NCI-H524 treated with DMSO at 0.1 percent for 48 hours (cell line): ENCODE measurements at places on chromosomes 1 and 21.

DNA sequence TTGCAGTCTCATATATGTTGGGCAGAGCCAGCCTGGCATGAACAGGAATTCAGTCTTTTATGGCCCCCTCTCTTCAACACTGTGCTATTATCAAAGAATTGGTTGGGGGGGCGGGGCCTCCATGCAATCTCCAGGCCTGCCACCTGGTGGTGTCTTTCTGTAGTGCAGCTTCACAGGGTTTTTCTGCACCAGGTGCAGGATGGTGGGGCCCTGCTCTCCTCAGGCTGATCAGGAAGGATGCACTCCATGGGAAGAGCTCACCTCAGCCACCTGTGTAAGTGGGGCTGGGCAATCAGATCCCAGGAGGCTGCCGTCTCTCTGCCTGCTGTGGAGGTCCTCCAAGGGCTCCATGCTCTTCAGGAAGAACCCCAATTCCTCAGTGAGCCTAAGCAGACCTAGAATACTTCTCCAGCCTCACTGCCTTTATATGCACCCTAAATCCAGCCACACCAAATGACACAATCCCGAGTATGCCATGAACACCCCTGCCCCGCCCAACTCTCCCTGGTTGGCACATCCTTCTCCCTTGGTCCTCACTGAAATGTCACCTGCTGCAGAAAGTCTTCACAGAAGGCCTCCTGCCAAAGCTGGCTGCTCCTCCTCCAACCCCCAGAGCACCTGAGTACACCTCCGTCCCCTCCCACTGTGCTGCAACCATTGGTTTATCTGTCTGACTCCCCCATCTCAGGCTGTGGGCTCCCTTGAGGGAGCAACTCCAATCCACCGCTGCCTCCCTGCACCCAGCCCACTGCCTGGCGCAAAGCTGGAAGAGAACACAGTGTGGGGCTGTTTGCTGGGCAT is 16.5 kb downstream of the STK40 start:
- DNase-seq: no peak

GRCh38 chr1:152107984-152108881 is 7.0 kb downstream of the TCHH start:
- DNase-seq: no peak

DNA sequence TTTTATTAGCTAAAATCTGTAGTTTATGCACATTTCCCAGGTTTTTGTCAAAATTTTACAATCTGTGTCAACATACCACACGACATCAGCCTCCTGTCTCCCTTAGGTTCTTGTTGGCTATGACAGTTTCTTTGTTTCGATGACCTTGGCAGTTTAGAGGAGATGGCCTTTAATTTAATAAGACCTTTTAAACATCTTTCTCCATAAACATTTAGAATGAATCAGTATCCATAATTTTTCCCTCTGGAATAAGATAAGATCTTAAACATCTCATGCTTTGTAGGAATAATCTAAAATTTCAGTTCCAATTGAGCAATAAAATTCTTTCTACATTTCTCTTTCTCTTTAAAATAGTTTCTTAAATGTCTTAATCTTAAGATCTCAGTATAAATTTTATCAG is 28.7 kb upstream of the DYRK1A start:
- no peak for DNase-seq

DNA sequence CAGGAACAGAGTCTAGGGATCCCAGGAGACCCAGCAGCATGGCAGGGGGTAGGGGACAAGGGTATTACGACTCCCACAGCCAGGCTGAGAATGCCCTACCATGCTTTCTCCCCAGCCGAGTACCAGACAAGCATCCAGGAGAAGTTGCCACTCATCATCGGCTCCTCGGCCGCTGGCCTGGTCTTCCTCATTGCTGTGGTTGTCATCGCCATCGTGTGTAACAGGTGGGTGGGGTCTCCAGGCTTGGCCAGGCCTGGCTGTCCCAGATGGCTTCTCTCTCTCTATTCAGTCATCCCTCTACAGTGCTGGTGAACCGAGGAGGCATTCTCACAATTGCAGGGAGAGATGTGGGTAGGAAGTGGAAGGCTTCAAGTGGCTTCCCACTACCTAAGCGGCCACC is 77.3 kb downstream of the LACTBL1 start:
- DNase-seq: no peak

- no peak for DNase-seq
These were observed 211.1 kb upstream of the C21orf91 start for GRCh38 chr21:18030248-18030647.

DNA sequence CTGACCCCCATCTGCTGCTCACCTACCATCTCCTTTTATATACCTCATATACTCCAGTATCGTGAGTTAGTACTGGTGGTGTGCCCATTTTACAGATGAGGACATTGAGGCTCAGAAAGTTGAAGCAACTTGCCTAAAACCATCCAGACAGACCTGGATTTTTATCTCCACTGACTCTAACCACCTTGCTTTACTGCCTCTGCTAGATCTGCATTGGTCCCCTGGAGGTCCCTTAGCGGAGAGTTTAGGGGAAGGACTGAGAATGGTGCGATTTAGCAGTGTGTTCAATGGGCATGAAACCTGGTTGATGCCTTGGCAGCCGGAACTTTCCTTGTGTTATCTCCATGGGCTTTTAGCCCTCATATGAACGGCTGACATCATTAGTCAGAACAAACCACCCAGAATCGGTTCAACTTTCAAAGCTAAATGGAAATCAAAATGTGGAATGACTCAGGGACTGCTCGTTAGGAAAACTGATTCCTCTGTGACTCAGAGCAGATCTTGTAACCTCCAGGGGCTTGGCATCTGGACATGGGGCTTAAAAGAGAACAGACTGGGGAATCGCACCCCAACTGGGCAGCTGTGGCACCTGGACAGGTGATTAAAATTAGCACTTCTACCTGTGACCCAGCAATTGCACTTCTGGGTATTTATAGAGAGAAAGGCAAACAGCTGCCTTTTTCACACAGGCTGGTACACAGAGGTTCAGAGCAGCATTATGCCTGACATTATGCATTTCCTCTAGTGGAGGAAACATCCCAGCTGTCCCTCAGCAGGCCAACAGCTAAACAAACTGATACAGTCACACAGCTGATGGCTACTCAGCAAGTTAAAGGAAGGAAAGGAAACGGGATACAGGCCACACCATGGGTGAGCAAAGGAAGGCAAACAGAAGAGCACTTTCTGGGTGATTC is 25.3 kb downstream of the TMEM51 start:
- DNase-seq: no peak

- no peak for DNase-seq
These were observed 33.9 kb upstream of the CAMK1G start for GRCh38 chr1:209549443-209550205.

- no peak for DNase-seq
These were observed 12.6 kb upstream of the FMO2 start for GRCh38 chr1:171172471-171172870.

- no peak for DNase-seq
These were observed 131.0 kb downstream of the KCNT2 start for GRCh38 chr1:196477262-196477661.

GRCh38 chr1:232493869-232494268 is 136.1 kb downstream of the SIPA1L2 start:
- DNase-seq: no peak

- DNase-seq: no peak
These were observed 34.1 kb downstream of the DDX20 start for GRCh38 chr1:111789666-111790316.

DNA sequence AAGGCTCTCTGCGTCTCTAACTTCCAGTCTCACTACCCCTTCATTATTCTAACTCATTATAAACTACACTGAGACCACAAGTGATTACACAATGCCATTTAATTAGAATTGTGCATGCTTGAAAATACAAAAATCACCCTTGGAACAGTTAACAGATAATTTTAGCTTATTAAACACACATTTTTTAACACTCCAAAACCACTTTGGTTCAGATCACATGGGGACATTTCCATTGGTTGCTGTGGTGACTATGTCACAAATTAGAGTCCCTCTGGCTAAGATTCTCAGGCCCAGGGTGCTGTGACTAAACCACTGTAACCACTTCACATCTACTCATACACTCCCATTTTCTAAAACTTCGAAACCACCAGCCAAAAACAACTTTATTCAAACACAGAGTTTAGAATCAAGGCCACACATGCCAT is 43.0 kb downstream of the JAK1 start:
- no peak for DNase-seq

DNA sequence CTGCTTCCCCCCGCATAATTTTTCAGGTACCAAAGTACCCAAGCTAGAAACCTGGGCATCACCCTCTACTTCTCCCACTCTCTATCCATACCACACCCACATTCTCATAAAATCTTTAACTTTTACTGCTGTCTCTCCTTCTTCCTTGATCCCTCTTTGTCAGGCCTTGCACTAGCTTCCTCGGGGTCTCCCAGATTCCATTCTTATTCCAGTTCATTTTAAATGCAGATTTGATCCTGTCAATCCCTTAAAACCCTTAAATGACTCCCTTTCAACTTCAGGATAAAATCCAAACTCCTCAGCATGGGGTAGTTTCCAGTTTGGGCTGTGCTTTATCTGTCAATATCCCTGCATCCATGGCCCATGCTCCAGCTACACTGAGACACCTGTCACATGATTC is 343.5 kb downstream of the PBX1 start:
- DNase-seq: no peak
